ENCODE measurements at places on chromosomes 3 and 15.

- no peak for DNase-seq
Observed at GRCh38 chr3:127549826-127550467, 40.6 kb downstream of the TPRA1 start.

- DNase-seq, result no peak
Observed at GRCh38 chr3:119628816-119629445, 31.2 kb downstream of the PLA1A start.

GRCh38 chr3:141400073-141400971, 32.0 kb downstream of the ZBTB38 start:
- DNase-seq, result no peak

GRCh38 chr3:128585189-128585588, 65.4 kb downstream of the RPN1 start:
- no peak for DNase-seq

GRCh38 chr3:33746416-33747116, 28.5 kb upstream of the CLASP2 start:
- no peak for DNase-seq

DNA sequence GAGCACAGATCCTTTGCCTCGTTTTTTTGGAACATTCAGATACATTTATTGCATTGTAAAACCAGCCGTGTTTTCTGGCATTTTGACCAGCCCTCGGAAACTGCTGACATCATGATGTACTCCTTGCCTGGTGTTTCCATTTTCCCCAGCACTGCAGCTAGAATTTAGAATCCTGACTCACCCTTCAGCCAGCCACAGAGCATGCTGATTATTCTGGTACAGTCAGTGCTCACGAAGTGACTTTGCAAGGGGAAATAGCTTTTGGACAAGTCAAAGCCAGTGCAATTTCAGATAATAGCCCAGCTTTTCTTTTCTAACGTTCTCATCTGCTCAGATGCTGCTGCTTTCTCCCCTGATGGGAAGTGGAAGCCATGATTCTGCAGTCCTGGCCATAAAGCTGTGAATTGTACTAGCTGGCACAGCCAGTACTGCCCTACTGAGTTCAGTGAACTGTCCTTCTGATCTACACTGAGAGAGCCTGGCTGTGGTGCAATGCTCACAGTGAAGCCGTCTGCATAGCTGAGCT, 12.1 kb upstream of the CNBP start:
- DNase-seq, result peak; percentile 22

DNA sequence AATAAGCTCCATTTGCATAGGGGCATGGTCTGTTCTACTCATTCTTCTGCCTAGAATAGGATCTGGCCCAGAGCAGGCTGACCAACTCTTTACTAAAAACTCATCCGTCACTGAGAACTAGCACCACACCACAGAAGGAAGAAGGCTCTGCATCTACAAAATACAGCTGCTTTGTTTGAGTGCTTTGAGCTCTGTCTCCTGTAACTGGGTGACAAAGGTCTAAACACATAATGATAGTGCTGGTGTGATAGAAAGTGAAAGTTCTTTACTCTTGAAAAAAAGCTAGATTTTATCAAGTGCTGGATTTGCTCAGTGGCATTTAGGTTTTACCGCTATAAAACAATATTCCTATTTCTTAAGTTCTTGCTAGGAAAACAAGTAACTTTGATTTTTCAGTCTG, 140.7 kb downstream of the FHIT start:
- no peak for DNase-seq

DNA sequence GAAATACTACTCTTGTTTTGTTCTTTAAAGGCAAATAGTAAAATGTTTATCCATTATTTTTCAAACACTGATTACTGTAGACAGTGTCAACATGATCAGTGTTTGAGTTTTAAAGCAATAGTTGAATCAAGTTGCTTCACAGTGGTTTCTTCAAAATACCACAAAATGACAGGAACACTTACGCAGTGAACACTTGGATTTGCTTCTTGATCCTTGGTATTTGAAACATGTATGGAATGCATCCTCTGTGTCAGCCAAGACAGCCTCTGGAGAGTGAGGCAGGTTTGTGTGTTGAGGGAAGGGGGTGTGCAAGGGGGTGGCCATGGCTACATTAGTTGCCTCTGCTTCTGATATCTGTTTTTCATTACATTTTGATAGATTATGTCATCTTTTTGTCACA, 413.0 kb downstream of the RBMS3 start:
- peak; percentile 82 for DNase-seq

GRCh38 chr3:122214711-122215110, 31.2 kb downstream of the CASR start:
- no peak for DNase-seq

DNA sequence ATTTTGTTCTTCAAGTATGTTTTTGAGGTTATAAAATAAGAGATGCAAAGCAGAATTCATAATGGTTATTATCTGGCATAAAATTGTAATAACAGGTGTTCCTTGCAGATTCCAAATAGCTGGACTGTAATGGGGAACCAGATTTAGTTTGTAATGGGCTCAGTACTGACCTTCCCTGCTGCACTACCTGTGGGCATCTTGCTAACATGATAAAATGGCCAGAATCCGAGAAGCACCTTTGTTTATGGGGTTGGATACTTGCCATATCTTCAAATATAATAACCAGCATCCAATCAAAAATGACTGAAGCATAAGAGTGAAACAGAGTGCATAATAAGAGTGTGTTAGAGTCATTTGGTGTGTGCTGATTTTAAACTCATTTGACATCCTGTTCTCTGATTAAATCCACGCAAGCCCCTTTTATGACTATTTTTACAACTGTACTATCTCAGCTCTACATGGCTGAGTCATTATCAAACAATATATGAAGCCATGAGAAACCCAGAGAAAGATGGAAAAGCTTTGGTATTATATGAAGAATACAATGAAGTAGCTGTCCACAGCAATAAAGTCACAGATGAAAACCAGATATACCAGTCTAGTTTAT, 292.4 kb downstream of the CNTN4 start:
- DNase-seq, result no peak

DNA sequence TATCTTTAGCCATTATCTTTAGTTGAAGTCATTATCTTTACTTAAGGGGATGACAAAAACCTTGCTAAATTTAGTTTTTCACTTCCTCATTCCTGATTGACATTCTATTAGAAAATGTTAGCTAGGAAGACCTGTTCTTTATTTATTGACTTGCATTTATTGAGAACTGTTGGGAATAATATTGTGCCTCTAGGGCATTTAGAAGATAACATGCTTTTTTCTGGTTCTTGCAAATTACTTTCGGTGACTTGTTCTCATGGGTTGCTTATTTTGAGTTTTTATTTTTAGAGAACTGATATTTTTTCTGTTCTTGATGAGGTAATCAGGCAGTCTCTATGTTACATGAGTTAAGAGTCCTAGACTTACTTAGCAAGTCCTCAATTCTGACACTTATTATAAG, 48.3 kb upstream of the CTDSPL start:
- DNase-seq, result no peak

- DNase-seq, result no peak
Observed at GRCh38 chr3:101262393-101263240, 57.8 kb downstream of the IMPG2 start.

GRCh38 chr15:51861557-51862359, 32.3 kb downstream of the TMOD3 start:
- DNase-seq, result no peak

GRCh38 chr3:54087581-54088410, 34.6 kb upstream of the CACNA2D3 start:
- DNase-seq, result no peak

DNA sequence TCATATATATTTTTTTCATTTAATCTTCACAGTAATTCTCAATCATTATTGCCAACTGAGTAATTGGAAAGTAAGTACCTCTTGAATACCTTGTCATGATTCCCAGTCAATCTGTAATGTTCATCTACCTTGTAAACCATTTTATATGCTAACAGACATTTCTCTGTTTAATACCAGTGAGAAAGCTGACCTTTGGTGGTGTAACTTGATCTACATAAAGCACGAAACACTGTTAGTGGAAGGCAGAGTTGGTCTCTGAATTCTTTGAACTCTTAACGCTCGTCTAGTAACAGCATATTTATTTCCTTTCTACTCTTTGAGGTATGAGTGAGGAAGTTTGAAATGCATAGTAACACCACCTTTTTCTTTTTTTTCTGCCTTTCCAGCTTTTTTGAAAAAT, 59.5 kb downstream of the SLC25A26 start:
- DNase-seq, result no peak

GRCh38 chr3:123686251-123686650, 101.4 kb upstream of the HACD2 start:
- DNase-seq, result no peak

GRCh38 chr3:168989396-168989795, 674.1 kb downstream of the MECOM start:
- DNase-seq, result no peak

GRCh38 chr3:47715928-47716327, 65.8 kb downstream of the SMARCC1 start:
- no peak for DNase-seq

- no peak for DNase-seq
Observed at GRCh38 chr3:169836078-169836941, 23.6 kb upstream of the LRRC34 start.

GRCh38 chr3:14609506-14609905, 42.1 kb upstream of the CCDC174 start:
- DNase-seq, result no peak

DNA sequence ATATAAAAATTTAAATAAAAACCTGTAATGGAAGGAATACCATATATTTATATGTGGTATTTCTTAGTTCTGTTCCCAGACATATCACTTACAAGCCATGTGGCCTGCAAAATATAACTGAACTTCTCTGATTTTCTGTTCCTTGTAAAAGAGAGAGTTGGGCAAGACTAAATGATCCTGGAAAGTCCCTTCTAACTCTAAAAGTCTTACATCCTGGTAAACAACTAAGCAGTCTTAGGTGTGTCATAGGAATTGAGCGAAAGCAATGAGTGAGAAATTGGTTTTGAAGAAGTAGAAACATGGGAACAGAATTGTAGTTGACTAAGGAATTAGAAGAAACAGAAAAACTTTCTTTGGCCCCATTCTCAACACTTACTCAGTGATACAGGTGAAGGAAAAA, 25.3 kb upstream of the IL20RB start:
- DNase-seq, result no peak

GRCh38 chr15:58762731-58763130, 8.4 kb upstream of the MINDY2 start:
- DNase-seq, result no peak
